ENCODE measurements at places on chromosomes 5 and 9.

DNA sequence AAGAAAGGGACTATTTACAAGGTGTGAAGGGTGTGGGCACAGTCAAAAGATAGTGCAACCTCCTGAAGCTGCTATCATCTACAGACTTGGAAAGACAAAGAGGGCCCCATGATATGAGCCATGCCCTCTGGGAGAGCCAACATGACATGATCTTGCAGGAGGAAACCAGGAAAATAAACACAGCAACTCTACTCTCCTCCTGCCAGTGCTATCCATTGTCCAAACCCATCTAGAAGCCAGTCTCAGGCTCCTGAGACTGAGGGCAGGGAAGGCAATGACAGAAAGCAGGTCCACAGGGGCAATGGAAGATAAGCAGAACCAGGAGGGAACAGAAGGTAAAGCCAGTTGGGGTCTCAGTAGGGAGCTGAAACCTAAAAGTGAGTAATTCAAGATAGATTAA, 37.1 kb downstream of the PLPP1 start:
- DNase-seq = no peak

- no peak for DNase-seq
Observed at GRCh38 chr9:37432020-37432419, 9.5 kb downstream of the GRHPR start.

DNA sequence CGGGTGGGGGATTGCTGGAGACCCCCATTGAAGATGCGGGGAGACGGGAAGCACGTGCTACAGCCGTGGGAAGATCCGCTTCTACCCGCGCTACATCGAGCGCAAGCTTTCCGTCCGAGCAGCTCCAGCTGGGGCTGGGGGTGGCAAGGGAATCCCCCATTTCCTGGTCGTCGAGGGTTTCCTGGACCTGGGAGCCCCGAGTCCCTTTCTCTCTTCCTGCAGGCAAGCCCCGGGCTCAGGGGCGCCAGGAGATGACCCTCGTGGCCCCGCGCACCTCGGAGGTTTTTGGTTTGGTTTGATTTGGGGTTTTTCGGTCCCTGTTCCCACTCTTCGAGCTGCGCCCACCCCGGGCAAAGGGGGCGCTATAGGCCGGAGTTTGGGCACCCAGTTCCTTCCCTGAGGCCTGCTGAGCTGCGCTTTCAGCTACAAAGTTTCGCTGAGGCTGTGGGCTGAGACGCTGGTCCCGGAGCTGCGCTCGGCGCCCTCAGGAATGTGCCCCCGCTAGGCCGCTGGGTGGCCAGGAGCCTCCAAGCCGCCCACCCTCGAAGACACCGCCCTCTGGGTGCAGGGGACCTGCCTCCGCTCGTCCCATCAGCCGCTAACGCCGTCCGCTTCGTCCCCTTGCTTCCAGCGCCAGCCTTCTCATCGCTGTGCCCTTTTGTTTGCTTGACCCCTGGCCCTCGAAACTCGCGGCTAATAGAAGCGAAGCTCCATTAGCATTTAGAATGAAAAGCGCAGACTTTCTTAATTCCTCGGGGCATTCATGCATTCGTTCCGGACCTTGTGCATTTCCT, 2.9 kb downstream of the NR4A3 start:
- peak; percentile 25 for DNase-seq

DNA sequence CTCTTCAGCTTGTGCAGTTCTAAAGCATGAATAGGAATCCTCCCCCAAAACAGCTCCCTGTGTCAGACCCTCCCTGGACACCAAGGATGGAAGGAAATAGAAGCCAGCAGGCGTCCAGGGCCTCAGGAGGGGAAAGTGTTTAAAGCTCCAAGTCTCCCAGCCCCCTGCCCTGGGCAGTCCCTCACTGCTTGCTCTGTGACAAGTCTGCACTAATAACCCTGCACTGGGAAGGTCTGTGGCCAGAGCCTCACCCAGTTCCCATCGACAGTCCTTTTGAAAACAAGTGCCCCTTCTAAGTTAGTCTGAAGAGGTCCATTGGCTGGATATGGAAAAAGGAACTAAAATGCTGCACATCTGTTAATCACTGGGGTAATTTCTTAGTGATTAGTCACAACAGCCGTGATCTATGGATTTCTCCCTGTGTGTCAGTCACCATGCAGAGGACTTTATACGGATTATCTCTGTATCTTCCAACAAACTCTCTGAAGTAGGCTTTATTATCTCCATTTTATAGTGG, 195.3 kb downstream of the FBXL7 start:
- DNase-seq = no peak

GRCh38 chr5:74116266-74116665, 490.3 kb downstream of the ARHGEF28 start:
- DNase-seq = no peak

DNA sequence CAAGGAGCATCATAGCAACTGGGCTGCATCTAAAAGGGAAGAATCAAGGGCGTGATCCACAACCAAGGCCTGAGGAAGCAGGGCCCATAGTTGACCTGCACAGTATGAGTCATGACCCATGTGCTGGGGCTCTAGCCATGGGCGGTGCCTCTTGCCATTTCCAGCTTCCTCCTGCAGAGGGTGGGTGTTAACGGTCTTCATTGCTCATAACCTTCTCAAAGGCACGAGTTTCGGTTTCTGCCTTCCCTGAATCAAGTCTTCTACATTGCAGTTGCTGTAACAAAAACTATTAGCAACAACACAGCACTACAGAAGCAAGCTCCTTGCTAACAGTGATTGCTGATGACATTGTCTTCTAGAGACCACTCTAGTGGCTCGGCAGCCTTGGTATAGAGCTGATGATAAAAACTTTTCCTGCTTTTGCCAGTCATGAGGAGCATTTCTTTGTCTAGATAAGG, 66.9 kb downstream of the CTSL start:
- peak; percentile 46 for DNase-seq

DNA sequence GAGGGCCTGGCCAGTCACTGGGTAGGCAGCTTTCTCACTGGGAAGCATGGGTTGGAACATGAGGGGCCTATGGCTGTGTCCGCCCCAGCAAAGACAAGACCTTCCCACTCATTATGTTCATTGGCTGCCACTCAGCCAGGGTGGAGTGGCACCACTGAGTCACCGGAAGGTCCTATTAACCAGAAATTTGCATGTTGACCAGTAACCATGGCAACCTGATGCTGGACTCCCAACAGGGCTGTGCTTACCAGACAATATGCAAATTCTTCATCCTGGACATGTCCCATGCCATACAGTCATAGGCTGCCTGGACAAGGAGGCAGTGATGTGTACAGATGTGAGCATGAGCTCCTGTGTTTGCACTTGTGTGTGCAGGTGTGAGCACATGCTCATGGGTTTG, 66.7 kb downstream of the PSD2 start:
- DNase-seq = no peak

GRCh38 chr5:76709762-76710161, 6.2 kb upstream of the F2R start:
- no peak for DNase-seq

GRCh38 chr5:173316339-173317020, 11.7 kb downstream of the STC2 start:
- DNase-seq = no peak

DNA sequence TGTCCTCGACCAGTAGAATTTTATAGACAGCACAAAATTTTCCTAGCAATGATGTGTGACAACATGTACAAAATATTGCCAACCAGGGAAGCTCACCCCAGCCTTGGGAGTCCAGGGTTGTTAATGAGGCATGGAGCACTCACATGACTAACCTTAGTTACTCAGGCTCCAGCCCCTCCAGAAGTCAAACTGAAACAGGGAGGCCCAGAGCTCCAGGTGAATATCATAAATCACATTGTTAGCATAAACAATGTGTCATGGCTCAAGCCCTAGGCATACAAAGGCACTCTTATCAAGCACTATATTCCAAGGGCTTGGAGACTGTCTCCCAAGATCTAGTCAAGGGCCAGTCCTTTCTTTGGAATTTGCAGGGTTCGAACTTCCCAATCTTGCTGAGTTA, 44.4 kb downstream of the TNFAIP8 start:
- no peak for DNase-seq

GRCh38 chr5:93062548-93062947, 518.5 kb downstream of the NR2F1-AS1 start:
- no peak for DNase-seq

DNA sequence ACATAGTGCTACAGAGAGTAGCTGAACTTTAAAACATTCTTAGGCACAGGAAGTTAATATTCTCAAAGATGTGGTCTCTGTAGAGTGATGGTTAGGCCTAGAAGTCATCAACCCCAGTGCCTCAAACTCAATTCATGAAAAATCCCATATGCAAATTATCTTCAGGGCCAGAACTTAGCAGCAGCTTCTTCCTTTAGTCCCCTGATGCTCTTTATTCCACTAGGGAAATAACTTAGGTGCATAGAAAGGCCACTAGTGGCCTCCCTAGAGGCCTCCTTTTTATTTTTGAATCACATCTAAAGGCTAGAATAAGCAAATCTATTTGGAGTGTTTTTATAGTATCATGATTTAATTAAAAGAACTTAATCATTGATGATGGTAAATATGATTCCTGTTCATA, 88.3 kb downstream of the GIN1 start:
- no peak for DNase-seq

DNA sequence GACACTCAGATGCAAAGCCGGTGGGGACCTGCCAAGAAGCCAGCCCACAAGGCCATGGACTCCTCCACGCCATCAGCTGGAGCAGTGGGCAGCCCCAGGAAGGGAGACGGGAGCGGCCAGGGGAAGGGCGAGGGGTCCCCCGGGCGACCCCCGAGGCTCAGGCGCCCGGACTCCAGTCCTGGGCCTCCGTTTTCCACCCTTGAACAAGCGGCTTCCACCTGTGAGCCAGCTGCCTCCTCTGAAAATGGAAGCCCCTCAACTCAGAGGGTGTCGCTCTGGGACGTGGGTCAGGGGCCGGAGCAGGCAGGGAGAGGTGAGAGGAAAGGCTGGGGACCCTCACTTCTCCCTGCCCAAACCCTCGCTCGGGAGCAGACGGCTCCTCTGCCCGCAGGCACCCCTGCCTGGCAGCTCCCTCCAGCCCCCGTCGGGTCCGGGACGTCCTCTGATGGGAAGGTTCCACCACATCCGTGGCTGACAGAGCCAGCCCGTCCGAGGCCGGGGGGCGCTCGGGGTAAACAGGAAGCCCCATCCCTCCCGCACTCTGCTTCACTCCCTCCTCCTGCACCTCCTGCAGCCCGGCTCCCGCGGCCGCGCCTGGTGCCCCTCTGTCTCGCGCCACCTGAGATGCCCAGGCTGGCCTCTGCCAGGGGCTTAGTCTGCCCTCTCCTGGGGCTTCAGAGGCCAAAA, 3.7 kb upstream of the EGFL7 start:
- DNase-seq = no peak

DNA sequence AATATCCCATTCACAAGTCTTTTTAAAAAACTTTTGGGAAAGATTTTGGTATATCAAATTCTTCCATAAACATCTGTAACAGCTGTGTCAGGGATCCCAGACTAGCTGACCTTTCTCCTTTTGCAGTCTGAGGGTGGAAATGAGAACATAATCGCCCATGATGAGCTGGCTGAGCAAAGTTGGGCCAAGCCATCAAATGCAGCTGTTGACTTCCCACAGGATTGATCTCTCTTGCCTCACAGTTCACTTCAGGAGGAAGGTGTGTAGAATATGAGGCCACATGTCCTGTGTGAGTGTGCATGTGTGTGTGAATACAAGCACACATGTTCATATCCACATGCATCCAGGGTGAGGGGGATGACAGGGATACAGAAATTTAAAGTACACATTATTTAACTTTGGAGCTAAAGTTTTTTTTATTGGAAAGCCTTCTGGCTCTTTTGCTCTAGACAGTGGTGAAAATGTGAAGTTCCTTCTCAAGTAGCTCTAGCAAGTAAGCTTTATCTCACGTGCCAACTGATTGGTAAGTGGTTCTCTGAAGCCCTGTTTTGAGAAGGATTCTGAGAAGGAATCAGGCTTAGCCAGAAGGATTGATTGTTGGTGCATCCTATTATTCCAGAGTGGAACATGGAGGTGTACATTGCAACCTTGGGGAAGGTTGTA, 468.8 kb upstream of the DMAC1 start:
- DNase-seq = no peak

DNA sequence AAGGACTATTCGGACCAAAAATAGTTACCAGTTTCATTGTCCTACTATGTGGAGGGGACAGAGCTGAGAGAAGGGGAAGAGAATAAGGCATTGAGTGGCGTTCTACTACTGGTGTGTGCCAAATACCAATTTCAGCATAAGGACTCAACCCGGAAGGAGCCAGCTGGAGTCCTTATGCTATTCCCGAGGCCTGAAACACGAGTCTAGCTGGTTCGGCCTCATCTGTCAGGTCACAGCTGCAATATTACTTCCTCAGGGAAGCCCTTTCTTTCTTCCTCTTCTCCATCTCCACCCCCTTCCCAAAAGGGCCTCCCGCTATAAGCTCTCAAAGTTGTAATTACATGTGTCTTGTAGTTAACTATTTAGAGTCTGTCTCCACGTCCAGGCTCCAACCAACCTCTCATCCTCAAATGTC, 20.5 kb upstream of the FER start:
- DNase-seq = no peak

DNA sequence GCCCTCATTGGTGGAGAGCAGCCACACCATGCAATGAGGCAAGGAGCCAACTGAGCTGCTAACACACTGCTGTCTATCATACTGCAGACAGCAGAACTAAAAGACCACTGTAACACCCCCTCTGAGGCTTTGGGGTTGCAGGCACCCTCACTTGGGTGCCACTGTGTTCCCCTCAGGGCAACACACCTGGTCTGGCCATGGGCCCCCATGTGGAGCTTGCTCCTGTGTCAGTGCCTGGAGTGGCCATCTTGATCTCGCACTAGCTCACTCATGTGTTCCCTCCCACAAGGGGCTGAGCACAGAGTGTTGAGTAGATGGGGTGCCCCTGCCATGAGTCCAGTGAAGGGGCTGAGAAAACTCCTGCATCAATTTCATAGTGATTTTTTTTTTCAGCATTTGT, 532.4 kb upstream of the FTMT start:
- DNase-seq = no peak

- peak; percentile 44 for DNase-seq
Observed at GRCh38 chr5:82408033-82408432, 129.9 kb upstream of the RPS23 start.

GRCh38 chr5:6365142-6365976, 13.0 kb downstream of the MED10 start:
- no peak for DNase-seq

DNA sequence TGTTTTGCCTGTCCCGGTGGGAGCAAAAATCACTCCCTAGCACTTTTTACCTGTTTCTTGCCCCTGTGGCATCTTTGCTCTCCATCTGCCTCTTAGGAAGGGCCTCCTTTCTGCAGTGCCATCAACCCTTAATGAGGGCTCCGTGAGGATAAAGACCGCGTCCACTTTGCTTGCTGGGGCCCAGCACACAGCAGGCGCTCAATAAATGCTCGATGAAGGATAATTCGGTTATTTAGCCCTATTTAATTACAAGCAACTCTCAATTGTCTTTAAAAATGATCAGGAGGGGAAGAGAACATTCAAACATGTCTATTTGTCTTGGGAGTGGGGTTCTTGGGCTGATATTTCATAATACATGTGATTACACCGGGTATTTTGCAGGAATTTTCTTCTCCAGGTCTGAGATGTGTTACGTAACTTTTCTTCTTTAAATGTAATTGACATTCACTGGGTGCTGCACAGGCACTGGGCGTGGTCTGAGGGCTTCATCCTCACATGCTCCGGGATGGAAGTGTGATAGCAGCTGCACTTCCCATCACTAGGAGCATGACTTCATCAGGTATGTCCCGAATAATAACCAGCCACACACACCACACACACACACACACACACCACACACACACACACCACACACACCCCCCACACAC, 19.8 kb upstream of the NTNG2 start:
- no peak for DNase-seq

- DNase-seq = no peak
Observed at GRCh38 chr5:53831496-53831895, 271.1 kb downstream of the NDUFS4 start.

GRCh38 chr9:115553060-115553773, 435.3 kb upstream of the TNC start:
- no peak for DNase-seq

All from HepG2 (cell line).